ENCODE measurements at places on chromosomes 11 and 22.

- DNase-seq, result no peak
Observed at GRCh38 chr11:2916892-2917645, 12.2 kb downstream of the PHLDA2 start.

GRCh38 chr11:72398058-72398758, 36.1 kb downstream of the CLPB start:
- DNase-seq, result no peak

DNA sequence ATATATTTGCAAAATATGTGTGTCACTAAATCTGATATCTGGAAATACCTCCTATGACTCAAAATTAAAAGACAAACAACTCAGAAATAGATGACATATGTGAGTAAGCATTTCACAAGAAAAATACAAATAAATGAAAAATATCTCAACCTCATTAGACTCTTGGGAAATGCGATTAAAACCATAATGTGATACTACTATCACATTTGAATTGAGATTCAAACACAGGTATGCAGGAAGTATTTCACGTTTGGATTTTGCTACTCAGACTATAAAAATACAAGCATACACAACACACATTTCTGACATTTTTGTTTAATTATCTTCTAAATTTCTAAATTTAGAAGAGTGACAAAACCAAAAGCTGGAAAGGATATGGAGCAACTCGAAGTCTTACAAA, 811.9 kb upstream of the LRRC4C start:
- no peak for DNase-seq

DNA sequence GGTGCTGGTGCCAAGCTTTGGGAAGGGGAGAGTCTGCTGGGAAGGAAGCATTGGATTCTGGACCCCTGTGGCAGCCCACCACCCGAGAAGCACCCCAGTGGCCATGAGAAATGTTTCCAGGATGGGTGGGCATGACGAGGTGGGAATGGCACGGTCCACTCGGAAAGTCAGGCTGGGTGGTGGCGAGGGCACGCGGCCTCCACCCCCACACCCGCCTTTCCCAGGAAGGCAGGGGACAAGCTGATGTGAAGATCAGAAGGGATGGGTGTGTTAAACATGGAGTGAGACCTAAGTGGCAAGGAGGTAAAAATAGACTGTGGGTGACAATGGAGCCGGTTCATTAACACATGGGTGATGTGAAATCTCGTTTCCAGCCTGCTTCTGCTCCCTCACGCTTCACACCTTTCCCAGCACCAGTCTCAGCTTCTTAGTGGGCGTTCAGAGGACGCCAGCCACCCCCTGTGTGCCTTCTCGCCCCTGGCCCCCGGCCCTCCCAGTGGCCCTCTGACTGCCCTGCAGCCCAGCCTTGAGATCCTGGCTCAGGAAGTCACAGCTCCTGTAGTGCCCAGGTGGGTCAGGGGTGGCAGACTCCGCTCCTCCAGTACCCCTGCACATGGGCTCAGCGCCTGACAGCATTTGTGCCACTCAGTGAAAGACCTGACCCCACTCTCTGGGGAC, 27.6 kb downstream of the LRRC10B start:
- no peak for DNase-seq
